NCI-H1417 treated with DMSO at 0.1 percent for 48 hours (cell line): ENCODE measurements at places on chromosomes 2 and 18.

- DNase-seq: no peak
These were observed 1.9 kb downstream of the TANC1 start for GRCh38 chr2:158970241-158970751.

- no peak for DNase-seq
These were observed 22.7 kb downstream of the PDE1A start for GRCh38 chr2:182404092-182404491.

DNA sequence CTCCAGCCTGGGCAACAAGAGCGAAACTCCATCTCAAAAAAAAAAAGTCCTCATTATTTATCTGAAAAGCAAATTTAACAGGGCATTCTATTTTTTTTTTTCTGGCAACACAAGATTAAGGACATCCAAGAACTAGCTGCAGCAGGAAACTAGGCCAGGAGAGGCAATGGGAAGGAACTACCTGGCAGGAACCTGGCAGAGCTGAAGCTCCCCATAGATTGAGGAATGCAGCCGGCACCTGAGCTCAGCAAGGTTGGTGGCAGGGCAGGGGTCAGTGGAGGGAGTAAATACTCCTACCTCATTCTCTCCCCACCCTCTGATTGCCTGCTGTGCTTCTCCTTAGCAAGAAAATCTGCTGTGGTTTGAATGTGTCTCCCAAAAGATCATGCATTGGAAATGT lies 30.4 kb upstream of the LAPTM4A start:
- DNase-seq: no peak

DNA sequence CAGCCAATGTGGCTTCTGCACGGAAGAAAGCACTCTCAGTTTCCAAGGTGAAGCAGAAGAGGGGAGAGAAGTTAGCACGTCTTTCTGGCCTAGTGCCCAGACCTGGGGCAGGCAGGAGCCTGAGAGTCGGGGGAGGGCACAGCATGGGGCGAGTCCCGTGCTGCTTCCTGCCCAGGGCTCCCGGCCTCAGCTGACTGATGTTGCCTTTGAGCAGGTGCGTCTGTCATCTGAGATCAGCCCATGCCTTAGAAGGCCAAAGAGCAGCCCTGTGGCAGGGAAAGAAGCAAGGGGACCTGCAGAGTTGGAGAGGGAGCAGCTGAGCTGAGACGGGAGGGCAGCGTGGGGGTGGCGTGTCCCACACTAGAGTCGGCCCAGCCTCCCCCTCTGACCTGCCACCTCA lies 3.3 kb downstream of the KCNIP3 start:
- DNase-seq: no peak

DNA sequence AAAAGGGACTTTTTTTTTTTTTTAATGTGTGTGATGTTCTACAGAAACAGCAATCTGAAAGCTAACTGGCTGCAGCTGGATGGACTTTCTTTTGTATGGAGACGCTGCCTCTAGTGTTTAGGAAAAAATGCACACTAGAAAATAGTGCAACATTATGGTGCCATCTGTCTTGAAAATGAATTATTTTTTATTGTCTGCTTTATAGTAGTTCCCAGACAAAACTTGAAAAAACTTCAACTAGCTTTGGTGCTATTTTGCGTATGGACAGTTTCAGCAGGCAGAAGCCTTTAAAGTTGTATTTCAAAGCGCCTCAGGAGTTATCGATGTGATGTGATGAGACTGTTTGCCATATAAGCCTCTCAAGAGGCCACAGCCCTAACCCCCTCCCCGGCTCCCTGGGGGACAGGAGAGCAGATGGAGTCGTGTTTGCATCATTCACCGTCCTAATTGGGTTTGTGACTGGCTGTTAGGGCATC lies 86.9 kb downstream of the LTBP1 start:
- peak; percentile 46 for DNase-seq

DNA sequence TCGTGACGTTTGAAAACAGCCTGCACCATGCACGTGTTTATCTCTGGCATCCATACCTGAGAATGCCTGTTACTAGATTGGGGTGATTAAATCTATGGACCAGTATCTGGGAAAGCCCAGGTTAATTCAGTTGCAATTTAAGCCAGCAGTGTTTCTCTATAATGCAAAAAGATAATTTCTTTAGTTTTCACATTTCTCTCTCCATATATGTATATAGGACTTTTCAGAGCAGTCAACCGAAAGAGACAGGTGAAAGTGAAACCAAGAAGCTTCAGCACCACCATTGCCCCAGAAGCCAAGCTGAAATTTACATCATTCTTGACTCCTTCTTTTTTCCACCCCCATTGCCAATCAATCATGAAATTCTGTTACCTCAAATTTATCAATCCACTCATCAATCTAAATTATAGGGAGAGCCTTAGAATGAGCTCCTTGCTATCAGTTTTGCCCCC lies 2.7 kb upstream of the LRP2 start:
- DNase-seq: no peak

DNA sequence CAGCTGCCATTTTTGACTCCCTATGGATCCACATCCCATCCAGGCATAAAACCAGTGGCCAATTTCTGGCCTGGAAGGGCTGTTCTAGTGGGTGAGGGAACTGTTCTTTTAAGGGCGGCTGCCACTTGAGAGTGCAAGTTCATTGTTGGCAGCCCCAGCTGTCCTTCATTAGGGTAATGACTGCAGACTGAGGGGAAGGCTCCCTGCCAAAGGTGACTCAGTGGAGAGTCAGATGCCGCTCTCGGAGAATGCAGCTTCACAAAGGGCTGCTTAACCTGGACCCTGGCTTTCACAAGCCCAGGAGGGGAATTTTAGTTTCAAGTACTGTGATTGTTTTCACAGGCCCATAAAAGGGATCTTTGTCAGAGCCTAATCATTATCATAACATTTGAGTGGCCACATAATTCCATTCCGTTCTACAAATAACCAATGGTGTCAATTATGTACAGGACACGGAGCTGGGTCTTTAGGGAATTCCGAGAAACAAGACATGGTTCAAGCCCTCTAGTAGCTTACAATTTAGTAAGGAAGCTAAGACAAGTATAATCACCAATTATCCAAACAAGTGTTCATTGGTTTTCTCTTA lies 235.7 kb downstream of the CDCA7 start:
- DNase-seq: no peak

GRCh38 chr18:55321265-55322177 lies 266.5 kb downstream of the TCF4 start:
- peak; percentile 91 for DNase-seq

GRCh38 chr2:236133410-236134012 lies 34.7 kb downstream of the GBX2 start:
- DNase-seq: no peak

DNA sequence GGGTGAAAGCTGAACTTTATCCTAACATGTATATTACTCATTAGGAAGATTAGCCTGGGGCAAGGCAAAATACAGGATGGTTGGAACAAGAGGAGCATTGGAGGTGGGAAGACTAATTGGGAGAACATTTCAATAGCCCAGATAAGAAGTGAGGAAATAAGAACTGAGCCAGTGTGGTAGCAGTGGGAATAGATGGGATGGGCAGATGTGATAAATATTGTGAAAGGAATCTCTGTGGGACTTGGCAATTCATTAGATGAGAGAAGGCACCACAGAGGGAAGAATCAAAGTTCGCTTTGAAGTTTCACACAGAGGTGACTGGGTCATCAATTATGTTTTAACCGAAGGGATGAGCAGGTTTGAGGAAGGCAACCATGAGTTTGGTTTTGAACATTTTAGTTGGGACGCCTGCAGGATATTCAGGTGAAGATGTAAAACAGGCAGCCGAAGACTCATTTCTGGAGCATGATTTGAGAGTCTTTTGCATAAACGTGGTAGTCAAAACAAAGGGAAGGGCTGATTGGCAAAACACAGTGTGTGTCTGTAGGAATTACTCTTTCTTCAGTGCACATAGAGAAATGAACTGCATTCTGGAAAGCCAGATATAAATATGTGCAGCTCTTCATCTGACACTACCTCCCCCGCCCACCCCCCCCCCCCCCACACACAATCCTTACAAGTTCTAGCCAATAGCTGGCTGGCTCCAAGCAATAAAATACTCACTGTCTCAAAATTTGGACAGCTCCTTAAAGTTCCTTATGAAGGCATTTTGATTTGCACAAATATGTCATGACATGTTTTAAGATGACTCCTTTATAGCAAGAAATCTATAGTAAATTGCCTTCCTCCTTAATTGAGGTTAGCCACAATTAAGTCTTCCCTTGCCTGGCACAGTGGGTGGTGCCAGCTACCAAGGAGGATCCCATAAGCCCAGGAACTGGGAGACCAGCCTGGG lies 1.9 kb upstream of the SLC1A4 start:
- DNase-seq: no peak

GRCh38 chr2:7672685-7673071 lies 755.5 kb downstream of the RNF144A start:
- DNase-seq: no peak

DNA sequence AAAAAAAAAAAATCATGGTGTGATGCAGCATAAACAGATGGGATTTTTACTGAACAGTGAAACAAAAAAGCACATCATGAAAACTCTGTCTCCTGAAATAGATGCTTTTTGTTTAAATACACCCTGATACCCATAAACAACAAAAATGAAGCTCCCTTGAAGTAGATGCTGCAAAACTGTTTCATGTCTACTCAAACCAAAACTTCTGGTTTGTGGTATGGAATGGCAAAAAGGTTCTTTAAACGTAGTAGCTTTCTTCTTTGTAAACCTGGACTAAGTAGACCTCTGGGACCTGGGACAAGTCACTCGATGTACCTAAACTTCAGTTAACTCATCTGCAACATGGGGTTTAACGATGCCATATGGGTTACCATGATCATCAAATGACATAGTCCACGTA lies 64.4 kb upstream of the RAPH1 start:
- no peak for DNase-seq

GRCh38 chr2:213220967-213221603 lies 63.2 kb upstream of the SPAG16 start:
- no peak for DNase-seq

GRCh38 chr18:12639990-12640880 lies 17.7 kb downstream of the SPIRE1 start:
- no peak for DNase-seq

- no peak for DNase-seq
These were observed 143.3 kb downstream of the HDAC4 start for GRCh38 chr2:239257511-239257937.

DNA sequence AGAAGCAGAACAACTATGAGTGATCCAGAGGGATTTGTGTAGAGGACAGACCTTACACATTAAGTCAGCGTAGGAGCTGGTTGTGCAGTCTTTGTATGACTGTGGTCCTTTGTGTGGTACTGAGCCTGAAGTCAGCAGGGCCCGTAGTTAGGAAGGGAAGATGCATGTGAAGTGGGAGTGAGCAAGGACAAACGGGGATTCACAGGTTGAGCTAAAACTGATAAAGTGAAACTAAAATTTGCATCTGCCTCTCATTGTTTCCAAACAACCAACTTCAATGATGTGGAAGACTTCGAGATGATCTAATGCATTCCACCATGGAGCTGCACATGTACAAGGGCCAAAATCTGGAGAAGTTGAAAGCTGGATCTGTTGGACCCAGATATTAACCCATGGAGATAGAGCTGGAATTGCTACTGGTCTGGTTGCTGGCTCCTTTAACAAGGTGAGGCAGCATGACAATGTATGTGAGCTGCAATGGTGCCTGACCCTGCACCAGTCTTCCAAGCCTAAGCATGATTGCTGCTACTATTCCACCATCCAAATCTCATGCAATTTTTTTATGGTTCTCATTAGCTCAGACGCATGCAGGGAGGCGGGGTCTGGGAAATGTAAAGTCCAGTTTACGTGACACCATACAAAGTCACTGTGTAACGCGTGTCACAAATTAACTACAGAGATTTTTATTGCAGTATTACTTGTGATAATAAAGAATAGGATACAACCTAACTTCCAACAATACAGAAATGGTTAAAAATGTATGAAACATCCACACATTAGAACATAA lies 12.1 kb upstream of the CYBRD1 start:
- no peak for DNase-seq

- DNase-seq: no peak
These were observed 424.2 kb downstream of the NRXN1 start for GRCh38 chr2:50607721-50608120.

- no peak for DNase-seq
These were observed 601.2 kb downstream of the LRP1B start for GRCh38 chr2:141529659-141530058.

- no peak for DNase-seq
These were observed 1.0 kb downstream of the UCN start for GRCh38 chr2:27307287-27307544.

GRCh38 chr2:1867141-1867540 lies 122.8 kb upstream of the PXDN start:
- DNase-seq: no peak

GRCh38 chr2:43186321-43186678 lies 40.1 kb downstream of the ZFP36L2 start:
- no peak for DNase-seq

DNA sequence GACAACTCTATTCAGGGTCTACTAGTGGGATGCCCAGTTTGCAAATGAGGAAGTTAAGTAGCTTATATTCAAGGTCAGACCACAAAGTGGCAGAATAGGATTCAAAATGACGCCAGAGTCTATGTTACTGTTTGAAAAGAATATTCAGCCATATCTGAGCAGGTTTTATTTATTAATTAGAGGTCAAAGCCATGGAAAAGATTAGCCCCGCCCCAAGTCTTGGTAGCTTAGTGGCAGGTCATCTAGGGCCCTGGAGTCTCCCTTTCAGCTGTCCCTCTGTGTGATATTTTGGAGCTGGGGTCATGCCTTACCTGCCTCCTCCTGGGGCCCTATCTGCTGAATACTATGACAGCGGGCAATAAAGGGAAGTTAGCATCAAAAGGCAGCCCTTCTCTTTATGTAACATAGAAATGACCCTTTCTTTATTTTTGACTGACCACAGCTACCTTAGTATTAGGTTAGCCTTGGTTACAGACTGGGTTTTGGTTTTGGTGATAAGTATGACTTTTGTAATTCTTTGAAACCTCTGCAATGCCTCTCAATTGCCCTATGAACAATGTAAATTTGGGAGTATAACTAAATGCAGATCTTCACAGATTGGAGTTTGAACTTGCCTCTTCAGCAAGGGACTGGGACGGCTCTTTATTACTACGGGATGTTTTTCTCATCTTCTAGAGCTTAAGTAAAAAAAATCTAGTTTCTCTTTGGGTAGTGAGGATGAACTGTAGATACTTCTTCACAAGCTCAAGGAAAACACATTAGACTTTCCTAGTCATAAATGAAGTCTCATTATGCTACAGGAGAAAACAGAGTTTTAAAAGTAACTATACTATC lies 153.0 kb upstream of the ITGA4 start:
- no peak for DNase-seq

- DNase-seq: no peak
These were observed 358.3 kb downstream of the CELF4 start for GRCh38 chr18:37207343-37207742.

DNA sequence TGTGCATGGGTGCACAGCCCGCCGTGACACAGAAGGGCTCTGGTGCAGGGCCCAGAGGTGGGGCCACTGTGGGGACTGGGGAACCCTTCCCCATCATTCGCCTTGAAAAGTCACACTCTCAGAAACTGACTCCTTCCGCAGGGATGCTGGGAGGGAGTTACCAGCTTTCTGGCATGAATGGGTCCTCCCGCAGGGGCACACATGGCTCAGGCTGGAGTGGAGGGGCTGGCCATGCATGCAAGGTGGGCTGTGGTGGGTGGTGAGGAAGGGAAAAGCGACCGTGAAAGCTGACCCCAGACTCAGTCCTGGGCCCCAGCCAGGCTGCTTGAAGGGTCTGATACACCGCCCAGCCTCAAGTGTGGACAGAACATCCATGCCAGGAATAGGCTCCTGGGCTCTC lies 201.1 kb downstream of the TNS1 start:
- DNase-seq: no peak
